Uterine smooth muscle cell (primary cell): ENCODE measurements at places on chromosomes 6 and 20. TPM values are rescaled to one million over a fixed set of nuclear protein-coding genes. Genes with fewer than 3 reads are reported as not detected.

The NKX2-2 gene
- not detected in 2 replicates for total RNA-seq

The DNAH8 gene
- total RNA-seq, result under 0.01 and 0.12 TPM in 2 replicates

The TDRD6 gene
- 0.11 and 0.12 TPM in 2 replicates for total RNA-seq

The MAS1 gene
- total RNA-seq, result not detected in 2 replicates

The SRXN1 gene
- total RNA-seq, result 108 and 112 TPM in 2 replicates

The BMP7 gene
- not detected in 2 replicates for total RNA-seq

The LAMA2 gene
- 58.3 and 109 TPM in 2 replicates for total RNA-seq

The RRAGD gene
- total RNA-seq, result 2.3 and 3.2 TPM in 2 replicates

The TCP11 gene
- 0.25 and 0.66 TPM in 2 replicates for total RNA-seq

The HFE gene
- total RNA-seq, result 14.7 and 21.1 TPM in 2 replicates

The PM20D2 gene
- total RNA-seq, result 6.5 and 8.2 TPM in 2 replicates

The PI16 gene
- 0.11 and 0.75 TPM in 2 replicates for total RNA-seq

The PRDM1 gene
- 3.3 and 3.4 TPM in 2 replicates for total RNA-seq

The SLC22A16 gene
- total RNA-seq, result 0.11 TPM in 1 of 2 replicates, not detected in the other

The LGSN gene
- total RNA-seq, result not detected in 2 replicates

The DEFB132 gene
- not detected in 2 replicates for total RNA-seq

The DEK gene
- total RNA-seq, result 133 and 227 TPM in 2 replicates

The FOXQ1 gene
- 0.33 TPM in 1 of 2 replicates, not detected in the other for total RNA-seq

The C6orf141 gene
- total RNA-seq, result 55.3 and 59.4 TPM in 2 replicates

The RAET1L gene
- total RNA-seq, result not detected in 2 replicates

The TRDN gene
- total RNA-seq, result not detected in 2 replicates

The AK9 gene
- 4.1 and 6.4 TPM in 2 replicates for total RNA-seq

The HTR1E gene
- total RNA-seq, result under 0.01 and 0.12 TPM in 2 replicates

The HLA-DQA1 gene
- not detected in 2 replicates for total RNA-seq

The AFDN gene
- 83.5 and 99.6 TPM in 2 replicates for total RNA-seq

The DEFB124 gene
- total RNA-seq, result not detected in 2 replicates

The C6orf163 gene
- total RNA-seq, result 1.00 and 2.1 TPM in 2 replicates

The CST2 gene
- not detected in 2 replicates for total RNA-seq

The HAO1 gene
- not detected in 2 replicates for total RNA-seq

The C20orf96 gene
- 3.1 and 4.4 TPM in 2 replicates for total RNA-seq

The RNF144B gene
- 0.55 and 0.62 TPM in 2 replicates for total RNA-seq

The CFAP61 gene
- 0.22 and 0.25 TPM in 2 replicates for total RNA-seq

The SRMS gene
- not detected in 2 replicates for total RNA-seq

The SYCP2L gene
- total RNA-seq, result not detected in 2 replicates

The MATN4 gene
- 0.11 TPM in 1 of 2 replicates, not detected in the other for total RNA-seq

The TGM2 gene
- total RNA-seq, result 221 and 411 TPM in 2 replicates

The PARD6B gene
- 2.3 and 3.5 TPM in 2 replicates for total RNA-seq

The TREM2 gene
- total RNA-seq, result not detected in 2 replicates

The GSTA2 gene
- total RNA-seq, result not detected in 2 replicates

The RBM24 gene
- total RNA-seq, result 7.0 and 7.6 TPM in 2 replicates

The HRH3 gene
- not detected in 2 replicates for total RNA-seq

The VGLL2 gene
- not detected in 2 replicates for total RNA-seq

The DBNDD2 gene
- 3.4 and 9.6 TPM in 2 replicates for total RNA-seq

The CLDN20 gene
- not detected in 2 replicates for total RNA-seq

The RNF39 gene
- total RNA-seq, result not detected in 2 replicates

The OLIG3 gene
- not detected in 2 replicates for total RNA-seq

The CDH4 gene
- total RNA-seq, result 5.1 and 8.5 TPM in 2 replicates

The ISM1 gene
- 0.25 and 0.33 TPM in 2 replicates for total RNA-seq

The POM121L2 gene
- total RNA-seq, result not detected in 2 replicates

The GSTA3 gene
- total RNA-seq, result not detected in 2 replicates

The KCNK5 gene
- total RNA-seq, result under 0.01 and 0.11 TPM in 2 replicates
